ENCODE measurements at places on chromosomes 6 and 20. TPM values are rescaled to one million over a fixed set of nuclear protein-coding genes. Genes with fewer than 3 reads are reported as not detected.

GRCh38 chr20:57748601-57749130 lies 38.9 kb upstream of the PMEPA1 start:
- H3K27me3 ChIP-seq = no peaks in the 10 kb centered on the region
- no peaks in the 10 kb centered on the region for H3K36me3 ChIP-seq
- no peak overlapping the region for H3K4me3 ChIP-seq
- peak; percentile 81 for DNase-seq

GRCh38 chr6:105005451-105005850 lies 48.5 kb downstream of the LIN28B start:
- no peaks in the 10 kb centered on the region for H3K4me1 ChIP-seq
- no peaks in the 10 kb centered on the region for H3K27me3 ChIP-seq
- no peak for DNase-seq
- no peak overlapping the region for H3K27ac ChIP-seq
- H3K4me3 ChIP-seq = no peak overlapping the region
- no peaks in the 10 kb centered on the region for H3K36me3 ChIP-seq

DNA sequence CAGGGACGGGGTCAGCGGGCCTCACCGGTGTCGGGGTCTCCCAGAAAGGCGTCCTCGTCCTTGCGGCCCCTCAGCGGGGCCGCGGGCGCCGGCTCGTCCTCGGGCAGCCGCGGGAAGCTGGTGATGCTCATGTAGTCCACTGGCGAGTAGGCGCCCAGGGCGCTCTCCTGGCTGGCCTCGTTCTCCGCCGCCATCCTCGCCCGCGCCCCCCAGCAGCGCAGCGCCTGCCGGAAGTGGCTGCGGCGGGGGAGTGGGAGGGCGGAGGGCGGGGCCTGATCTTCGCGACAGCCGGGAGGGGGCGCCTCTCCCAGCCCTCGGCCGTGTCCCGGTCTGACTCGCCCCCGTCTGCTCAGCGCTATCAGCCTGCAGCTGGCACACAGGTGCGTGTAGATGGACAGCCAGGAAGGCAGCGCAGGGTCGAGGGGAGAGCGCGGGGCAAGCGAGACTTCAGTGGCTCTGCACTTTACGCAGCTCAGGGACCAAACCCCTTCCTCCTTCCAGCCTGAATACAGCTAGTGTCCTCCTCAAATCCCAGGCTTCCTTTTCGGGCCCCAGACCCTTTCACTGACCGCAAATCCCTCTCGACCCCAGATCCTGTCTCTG lies at the start of gene GGT7:
Gene GGT7, minus strand, starts transcription at position 235 of the 603 bp plus-strand sequence. Its CDS starts 41 bp downstream, at position 194.
- H3K4me1 ChIP-seq = peaks cover 24% of the 10 kb centered on the region
- peak within 1 kb of the TSS; percentile 55 for H3K27ac ChIP-seq
- DNase-seq = peak; percentile 70
- peak within 1 kb of the TSS; percentile 61 for H3K4me3 ChIP-seq
- H3K36me3 ChIP-seq = no peaks in the 10 kb centered on the region

GRCh38 chr6:47242483-47243386 lies 67.0 kb downstream of the TNFRSF21 start:
- no peak overlapping the region for H3K27ac ChIP-seq
- H3K4me3 ChIP-seq = no peak overlapping the region

DNA sequence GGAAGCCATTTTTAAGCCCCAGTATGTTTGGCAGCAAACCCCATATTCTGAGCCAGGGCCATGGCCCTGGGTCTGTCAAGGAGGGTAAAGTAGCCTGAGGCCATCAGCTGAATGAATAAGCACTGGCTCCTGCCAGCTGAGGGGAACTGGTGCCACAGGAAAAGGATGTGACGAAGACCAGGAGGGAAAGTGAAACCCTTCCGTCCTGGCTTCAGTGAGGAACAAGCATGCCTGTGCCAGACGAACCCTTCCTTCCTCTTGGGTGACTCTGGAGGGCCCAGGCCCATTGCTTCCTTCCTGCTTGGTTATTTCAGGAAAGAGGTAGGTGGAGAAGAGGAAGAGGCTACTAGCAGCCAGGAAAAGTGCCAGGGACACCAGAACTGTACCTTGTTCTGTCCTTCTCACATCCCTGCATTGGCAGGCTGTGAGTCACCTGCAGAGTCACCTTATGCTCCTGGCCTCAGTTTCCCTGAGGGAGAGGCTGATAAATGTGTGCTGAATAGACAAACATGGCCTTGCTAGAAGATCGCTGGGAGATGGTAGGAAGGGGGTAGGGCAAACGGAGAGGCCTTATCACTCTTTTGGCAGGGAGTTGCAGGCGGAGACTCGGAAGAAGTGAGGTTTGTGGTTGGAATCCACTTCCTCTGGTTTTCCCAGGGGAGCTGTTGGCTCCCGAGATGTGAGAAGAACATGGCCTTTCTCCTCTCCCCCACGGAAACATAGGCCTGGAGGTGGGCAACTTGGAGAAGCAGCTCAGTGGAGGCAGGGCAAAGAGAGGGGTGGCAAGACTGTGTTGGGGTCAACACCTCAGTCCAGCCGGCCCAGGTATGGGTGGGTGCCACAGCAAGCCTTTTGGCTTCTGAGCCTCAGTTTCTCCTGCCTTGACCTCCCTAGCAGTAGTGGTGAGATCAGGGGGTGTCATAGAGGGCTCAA lies 37.4 kb downstream of the COX4I2 start:
- peaks cover 63% of the 10 kb centered on the region for H3K4me1 ChIP-seq

The PLN gene
- 12.3 TPM for total RNA-seq

DNA sequence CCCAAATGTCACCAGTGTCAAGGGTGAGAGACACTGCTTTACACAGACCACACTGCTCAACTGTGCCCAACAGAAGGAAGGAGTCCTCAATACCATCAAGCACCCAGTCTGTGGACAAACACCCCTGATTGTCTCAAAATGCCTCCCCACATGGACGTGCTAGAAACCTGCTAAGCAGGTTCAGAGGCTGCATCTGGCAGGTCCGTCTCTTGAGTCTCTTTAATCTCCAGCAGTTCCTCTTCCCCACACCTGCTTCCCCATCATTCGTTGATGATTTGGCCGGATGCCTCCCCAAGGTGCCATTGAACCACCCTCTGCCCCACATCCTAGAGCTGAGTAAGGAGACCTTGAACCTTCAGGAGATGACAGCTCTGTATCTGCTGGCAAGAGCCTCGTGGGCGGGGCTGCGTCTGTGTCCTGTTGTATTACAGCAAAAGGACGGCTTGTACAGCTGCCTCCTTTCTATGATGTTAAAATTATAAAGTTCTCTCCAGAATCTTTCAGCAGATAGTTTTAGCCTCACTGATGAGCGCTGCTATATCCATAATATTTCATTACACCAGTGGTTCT lies 179.2 kb downstream of the PREX1 start:
- H3K27ac ChIP-seq = no peak overlapping the region
- H3K27me3 ChIP-seq = no peaks in the 10 kb centered on the region

DNA sequence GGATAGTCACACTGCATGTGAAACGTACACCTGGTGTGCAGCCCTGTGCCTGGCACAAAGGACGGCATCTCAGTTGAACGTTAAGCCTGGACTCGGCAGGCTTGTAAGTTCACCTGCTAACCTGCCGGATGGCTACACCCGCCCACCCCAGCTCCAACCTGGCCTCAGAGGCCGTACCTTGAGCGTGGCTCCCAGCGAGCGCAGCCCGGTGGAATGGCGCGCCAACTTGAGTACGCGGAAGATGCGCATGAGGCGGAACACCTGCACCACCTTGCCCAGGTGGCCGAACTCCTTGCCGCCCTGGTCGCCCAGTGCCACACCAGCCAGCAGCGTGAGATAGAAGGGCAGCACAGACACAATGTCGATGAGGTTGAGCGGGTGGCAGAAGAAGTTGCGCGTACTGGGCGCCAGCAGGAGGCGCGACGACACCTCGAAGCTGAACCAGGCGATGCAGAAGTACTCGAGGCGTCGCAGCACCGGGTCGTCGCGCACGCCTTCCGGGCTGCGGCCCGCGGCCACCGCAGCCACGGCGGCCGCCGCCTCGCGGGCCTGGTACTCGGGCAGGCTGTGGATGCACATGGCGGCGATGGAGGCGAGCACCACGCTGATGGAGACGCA lies 3.3 kb downstream of the KCNS1 start:
- H3K27ac ChIP-seq = no peak overlapping the region
- peak; percentile 50 for DNase-seq
- H3K36me3 ChIP-seq = no peaks in the 10 kb centered on the region
- no peaks in the 10 kb centered on the region for H3K4me1 ChIP-seq
- peaks cover 45% of the 10 kb centered on the region for H3K27me3 ChIP-seq

GRCh38 chr20:36550790-36551299 lies 9.5 kb downstream of the MYL9 start:
- H3K27me3 ChIP-seq = no peaks in the 10 kb centered on the region
- no peak overlapping the region for H3K4me3 ChIP-seq
- H3K4me1 ChIP-seq = peaks cover 2% of the 10 kb centered on the region
- H3K27ac ChIP-seq = peak overlapping the region; percentile 11
- DNase-seq = no peak

The OPRM1 gene
- total RNA-seq = not detected

The OR2H2 gene
- total RNA-seq = not detected
